ENCODE measurements at places on chromosomes 13 and 19.

- no peak for DNase-seq
Measured at GRCh38 chr13:30848332-30849027, 57.6 kb upstream of the MEDAG start.

DNA sequence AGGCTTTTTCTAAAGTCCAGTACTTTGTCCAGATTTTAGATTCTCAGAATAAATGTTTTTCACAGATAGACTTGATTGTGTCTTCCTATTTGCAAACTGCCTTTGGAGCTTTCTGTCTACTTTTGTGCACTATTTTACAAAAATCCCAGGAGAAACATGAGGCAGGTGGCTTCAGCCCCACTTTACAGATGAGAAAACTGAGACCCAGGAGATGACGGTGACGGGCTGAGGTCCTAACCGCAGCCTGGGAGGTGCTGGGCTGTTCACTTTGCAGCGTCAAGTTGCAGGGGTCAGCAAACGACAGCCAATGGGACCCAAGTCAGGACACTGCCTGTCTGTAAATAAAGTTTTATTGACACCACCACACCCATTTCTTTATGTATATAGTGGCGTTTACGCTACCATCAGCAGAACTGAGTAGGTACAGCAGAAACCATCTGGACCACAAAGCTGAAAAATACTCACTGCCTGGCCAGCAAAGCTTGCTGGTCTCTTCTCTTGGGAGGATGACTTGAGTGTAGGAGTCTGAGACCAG is 6.8 kb upstream of the KDM4B start:
- DNase-seq = no peak

DNA sequence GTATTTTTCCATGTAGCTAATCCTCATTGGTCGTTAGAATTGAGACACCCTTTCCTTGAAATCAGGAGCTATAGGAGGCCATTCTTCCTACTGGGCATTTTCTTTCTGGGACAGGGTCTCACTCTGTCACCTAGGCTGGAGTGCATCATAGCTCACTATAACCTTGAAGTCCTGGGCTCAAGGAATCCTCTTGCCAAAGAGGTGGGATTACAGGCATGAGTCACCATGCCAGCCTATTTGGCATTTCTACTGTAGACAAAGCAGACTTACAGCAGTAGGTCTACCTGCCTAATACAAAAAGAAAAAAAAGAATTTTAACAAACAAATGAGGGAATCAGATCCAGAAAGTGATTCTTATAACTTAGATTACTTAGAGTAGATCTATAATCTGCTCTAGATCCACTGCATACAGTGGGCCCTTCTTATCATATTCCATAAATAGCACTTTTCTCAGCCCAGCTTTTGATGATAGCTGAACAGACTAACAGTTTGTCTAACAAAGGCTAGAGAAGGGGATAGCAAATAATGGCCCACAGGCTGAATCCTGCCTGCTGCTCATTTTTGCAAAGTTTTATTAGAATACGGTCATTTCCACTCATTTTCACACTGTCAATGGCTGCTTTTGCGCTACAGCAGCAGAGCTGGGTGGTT is 36.7 kb upstream of the USPL1 start:
- no peak for DNase-seq

DNA sequence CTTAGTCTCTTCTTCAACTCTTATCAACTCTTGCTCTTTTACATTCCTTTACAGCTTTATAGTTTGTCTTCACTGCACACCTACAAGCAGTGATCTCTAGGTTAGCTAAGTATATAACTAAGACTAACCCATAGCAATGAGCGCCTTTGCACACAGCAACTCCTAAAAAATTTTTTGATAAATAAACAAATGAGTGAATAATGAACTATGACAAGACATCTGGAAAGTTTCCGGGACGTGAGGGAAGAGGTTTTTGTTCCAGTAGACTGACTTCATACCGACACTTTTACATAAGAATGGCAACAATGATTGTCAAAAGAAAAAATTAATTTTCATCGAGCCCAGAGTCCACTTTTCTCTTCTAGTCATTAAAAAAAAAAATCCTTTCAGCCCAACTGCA is 98.3 kb downstream of the ELF1 start:
- no peak for DNase-seq

GRCh38 chr13:44184740-44185139 is 188.9 kb upstream of the SERP2 start:
- no peak for DNase-seq

DNA sequence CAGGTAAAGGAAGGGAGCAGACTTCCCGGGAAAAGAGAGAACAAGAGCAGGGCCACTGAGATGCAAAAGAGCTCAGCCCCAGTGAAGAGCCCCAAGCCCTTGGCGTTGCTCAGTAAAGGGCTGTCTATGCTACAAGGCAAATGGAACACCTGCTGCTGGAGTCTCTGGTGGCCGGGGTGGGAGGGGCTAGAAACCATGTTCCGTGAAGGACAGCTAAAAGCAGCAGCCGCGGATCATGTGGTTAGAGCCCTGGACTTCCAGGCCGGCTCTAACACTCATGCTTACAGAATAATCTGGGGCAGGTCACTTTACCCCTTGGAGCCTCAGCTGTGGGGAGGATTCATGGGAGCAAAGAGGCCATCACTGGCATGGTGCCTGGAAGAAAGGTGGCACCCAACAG is 17.8 kb downstream of the POU2F2 start:
- DNase-seq = no peak
